Stimulated activated CD4-positive, alpha-beta T cell treated with anti-CD3 and anti-CD28 coated beads, Interleukin-2, amount 100 ng/mL, for 4 hours (primary cell): ENCODE measurements at places on chromosomes 3 and 15.

GRCh38 chr3:49655731-49656285, 18.3 kb upstream of the APEH start:
- no peak for DNase-seq

GRCh38 chr3:52072020-52072419, 15.6 kb upstream of the DUSP7 start:
- DNase-seq: no peak

DNA sequence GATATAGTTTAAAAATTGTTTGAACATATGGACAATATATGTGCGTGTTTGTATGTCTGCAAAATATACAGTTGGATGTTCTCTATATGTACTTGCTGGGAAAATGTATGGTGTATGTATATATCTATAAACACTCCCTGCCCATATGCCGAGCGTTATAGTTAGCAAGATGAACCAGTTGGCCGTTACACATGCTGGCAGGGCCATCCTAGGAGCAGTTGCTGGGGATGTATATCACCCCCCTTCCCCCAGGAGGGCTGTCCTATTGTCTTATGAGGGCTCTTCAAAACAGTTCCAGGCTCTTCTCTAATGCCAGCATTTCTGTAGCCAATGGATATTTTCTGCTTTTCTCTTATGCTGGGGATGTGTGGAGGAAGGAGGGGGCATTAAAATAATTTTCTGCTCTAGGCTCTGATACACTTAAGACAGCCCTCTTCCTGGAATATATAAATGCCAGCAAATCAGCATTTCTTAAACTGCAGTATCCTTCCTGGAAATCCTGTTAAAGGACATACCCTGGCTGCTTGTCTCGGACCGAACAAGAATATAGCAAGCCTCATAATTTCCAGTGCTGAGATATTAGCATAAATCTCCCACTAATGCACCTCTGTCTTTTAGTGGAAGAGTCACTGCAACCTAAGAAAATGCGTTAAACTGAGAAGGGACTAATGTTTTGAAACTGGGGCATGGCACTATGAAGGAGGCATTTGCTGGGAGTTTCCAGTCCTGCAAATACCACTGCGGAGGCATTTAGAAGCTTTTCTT, 134.4 kb downstream of the MDFIC2 start:
- no peak for DNase-seq

- no peak for DNase-seq
Observed at GRCh38 chr3:136856665-136857064, 5.3 kb upstream of the NCK1 start.

- no peak for DNase-seq
Observed at GRCh38 chr15:90859234-90860131, 8.9 kb upstream of the FURIN start.

DNA sequence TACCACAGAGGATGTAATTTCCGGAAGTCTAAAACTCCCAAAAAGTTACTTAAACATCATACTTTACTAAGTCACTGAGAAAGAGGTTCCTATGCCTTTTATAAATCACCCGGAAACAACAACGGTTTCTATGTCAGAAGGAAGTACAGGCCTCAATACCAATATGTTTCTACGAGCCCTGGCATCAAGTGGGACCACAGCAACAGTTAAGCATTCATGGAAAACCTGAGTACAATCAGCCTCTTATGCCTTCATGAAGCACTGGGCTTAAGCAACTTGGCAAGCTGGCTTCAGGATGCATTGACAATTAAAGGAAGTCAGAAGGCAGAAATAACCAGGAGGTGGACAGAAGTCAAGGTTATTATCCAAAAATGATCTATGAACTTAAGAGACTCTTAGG, 19.1 kb upstream of the B3GNT5 start:
- DNase-seq: no peak

GRCh38 chr3:149716984-149717383, 35.3 kb downstream of the COMMD2 start:
- DNase-seq: no peak

GRCh38 chr3:156356537-156357363, 198.2 kb downstream of the SSR3 start:
- no peak for DNase-seq

- no peak for DNase-seq
Observed at GRCh38 chr3:97736928-97737327, 27.6 kb upstream of the ARL6 start.

DNA sequence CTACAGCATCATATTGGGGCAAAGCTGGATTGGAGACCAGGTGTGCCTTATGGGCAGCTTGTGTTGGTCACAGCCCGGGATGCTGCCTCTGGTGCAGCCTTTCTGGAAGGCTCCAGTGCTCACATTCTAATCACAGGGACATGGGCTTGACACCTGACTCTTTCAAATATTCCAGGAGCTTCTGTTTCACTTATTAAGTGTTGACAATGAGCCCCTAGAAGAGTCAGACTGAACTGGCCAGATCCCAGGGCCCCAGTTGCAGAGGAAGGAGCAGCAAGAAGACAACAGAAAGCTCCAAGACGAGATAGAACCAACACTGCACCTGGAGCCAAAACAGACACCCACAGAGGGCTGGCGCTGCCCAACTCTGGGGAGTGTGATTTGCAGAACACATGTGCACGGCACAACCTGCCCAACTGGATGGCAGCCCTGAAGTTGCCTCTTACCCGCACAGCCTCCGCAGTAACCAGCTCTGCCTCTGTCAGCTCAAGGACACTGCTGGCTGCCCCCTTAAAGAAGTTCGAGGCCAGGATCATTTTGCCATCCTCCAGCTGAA, 30.3 kb downstream of the ALDH1L1 start:
- DNase-seq: no peak

DNA sequence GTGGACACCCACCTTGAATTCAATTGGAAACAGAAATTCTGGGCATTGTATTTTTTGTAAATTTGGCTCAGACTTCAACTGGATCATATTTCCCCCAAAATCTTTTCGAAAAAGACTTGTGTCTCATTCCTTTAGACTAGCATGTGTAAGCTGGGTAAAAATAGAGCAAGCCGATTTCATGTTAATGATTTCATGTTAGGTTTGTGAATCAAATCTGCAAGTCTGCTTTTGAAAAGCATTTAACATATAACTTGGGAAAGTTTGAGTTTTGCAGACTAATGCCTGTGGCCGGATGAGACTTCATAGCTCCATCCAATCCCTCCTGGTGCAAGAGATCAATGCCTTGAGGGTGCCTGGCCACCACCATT, 64.5 kb downstream of the FLNB start:
- no peak for DNase-seq

- DNase-seq: no peak
Observed at GRCh38 chr15:65056868-65057548, 10.8 kb downstream of the RASL12 start.

DNA sequence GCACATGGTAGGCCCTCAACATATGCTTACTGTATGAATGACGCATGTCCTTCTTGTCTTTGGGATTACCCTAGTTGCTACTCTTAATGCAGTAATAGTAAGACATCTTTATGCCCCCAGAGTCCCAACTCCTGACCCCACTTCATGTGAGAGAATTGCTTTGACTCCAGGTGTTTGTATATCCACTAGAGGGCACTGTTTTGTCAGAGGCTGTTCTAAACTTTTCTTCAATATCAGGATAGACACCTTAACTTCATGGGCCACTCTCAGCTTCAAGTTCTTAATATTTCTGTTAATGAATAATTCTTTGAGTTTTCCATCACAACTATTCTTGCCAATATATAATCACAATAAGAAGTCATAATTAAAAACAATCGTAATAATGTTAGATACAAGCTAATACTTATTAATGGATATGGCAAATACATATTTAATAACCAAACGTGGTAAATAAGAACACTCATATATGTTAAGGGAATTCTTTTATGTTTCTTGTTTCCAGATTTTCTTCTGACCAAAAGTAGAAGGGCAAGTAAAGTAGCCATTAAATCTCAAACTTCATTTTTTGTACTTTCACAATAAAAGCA, 337.2 kb upstream of the DNAJC19 start:
- no peak for DNase-seq
